CD8-positive, alpha-beta memory T cell (primary cell): ENCODE measurements at places on chromosomes 2 and 18. TPM values are rescaled to one million over a fixed set of nuclear protein-coding genes. Genes with fewer than 3 reads are reported as not detected.

The ZNF385B gene
- not detected for total RNA-seq

The FLACC1 gene
- total RNA-seq: 2.5 TPM

The SH3RF3 gene
- total RNA-seq: 0.27 TPM

The VAMP5 gene
- total RNA-seq: 26.4 TPM

The NOTO gene
- not detected for total RNA-seq

The INHBB gene
- not detected for total RNA-seq

The MC5R gene
- total RNA-seq: not detected

DNA sequence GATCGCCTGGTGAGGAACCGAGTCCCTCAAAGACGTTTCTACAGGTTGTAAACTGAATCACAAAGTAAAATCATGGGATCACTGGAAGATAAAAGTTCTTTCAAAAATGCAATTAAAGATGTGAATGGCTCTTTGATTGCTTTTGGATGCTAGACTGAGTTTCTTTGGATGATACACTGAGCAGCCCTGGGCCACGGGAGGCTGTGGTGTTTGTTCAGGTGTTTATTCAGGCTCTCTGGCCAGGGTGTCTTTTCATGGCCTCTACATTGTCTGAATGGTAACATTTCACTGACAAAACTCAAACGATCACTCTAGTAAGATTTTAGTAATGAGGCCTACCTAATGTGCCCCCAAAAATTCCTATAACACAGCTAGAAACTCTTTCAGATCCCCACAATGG is 48.4 kb upstream of the SPATS2L start:
- no peaks in the 10 kb centered on the region for H3K36me3 ChIP-seq
- no peak overlapping the region for H3K4me3 ChIP-seq
- no peaks in the 10 kb centered on the region for H3K27me3 ChIP-seq

DNA sequence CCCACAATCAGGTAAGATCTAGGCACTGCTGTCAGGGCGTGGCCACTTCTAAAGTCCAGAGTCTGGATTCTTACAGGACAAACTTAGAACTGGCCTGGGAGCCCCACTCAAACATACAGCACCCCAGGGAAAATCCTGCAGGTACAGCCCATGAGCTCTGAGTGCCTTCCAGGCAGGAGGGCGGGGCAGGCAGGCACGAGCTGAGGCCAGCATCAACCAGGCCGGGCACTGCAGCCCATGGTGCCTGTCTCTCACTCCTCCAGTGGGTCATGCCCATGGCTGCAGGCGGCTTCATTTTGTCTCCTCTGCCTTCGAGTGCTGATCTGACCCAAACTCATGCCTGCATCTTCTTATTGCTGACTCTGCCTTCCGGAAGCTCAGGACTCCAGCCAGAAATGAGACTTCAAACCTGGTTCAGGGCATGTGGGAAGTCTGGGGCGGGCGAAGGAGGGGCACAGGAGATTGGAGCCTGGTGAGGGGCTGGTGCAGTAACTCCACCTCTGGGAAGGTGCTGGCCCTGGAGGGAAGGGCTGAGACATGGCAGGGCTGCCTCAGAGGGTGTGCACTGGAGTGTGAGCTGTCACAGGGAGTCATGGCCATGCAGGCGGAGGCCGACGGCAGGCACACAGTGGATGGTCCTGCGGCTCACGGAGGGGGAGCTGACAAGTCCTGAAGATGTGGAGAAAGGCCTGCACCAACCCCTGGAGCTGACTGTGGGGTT is 40.5 kb downstream of the HS6ST1 start:
- no peak overlapping the region for H3K4me3 ChIP-seq
- DNase-seq: no peak
- no peaks in the 10 kb centered on the region for H3K27me3 ChIP-seq
- no peaks in the 10 kb centered on the region for H3K36me3 ChIP-seq
- peaks cover 15% of the 10 kb centered on the region for H3K4me1 ChIP-seq

- no peaks in the 10 kb centered on the region for H3K36me3 ChIP-seq
- no peaks in the 10 kb centered on the region for H3K27me3 ChIP-seq
- H3K4me1 ChIP-seq: no peaks in the 10 kb centered on the region
- no peak overlapping the region for H3K27ac ChIP-seq
- no peak overlapping the region for H3K4me3 ChIP-seq
- no peak for DNase-seq
These were observed 5.5 kb downstream of the COL6A3 start for GRCh38 chr2:237408335-237409000.

GRCh38 chr2:119983108-119983507 is 29.8 kb upstream of the EPB41L5 start:
- no peak overlapping the region for H3K4me3 ChIP-seq
- no peak for DNase-seq
- no peak overlapping the region for H3K27ac ChIP-seq
- no peaks in the 10 kb centered on the region for H3K27me3 ChIP-seq

DNA sequence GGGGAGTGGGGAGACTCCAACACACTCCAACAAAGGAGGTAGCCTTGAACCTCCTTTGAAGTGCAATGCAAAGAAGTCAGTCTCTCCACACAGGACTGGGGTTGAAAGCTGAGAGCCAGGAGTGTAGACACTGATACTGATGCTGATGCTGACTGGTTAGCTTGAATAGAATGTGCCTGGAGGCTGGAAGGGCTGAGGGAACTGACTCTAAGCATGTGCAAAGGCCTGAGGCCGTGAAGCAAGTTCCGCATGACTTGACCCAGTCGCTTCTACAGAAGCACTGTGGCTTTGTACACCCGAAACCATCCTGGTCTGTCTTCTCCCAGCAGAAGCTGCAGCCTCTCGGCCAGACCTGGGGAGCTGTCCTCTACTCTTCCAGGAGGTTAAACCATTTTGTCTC is 10.4 kb downstream of the FOXI3 start:
- H3K27ac ChIP-seq: no peak overlapping the region
- peaks cover 6% of the 10 kb centered on the region for H3K27me3 ChIP-seq
- no peaks in the 10 kb centered on the region for H3K36me3 ChIP-seq
- no peaks in the 10 kb centered on the region for H3K4me1 ChIP-seq
- no peak for DNase-seq
- H3K4me3 ChIP-seq: no peak overlapping the region

GRCh38 chr2:31235504-31235902 is 1.6 kb downstream of the EHD3 start:
- DNase-seq: no peak
- H3K36me3 ChIP-seq: no peaks in the 10 kb centered on the region
- no peak overlapping the region for H3K27ac ChIP-seq
- peaks cover 17% of the 10 kb centered on the region for H3K4me1 ChIP-seq
- H3K27me3 ChIP-seq: no peaks in the 10 kb centered on the region

DNA sequence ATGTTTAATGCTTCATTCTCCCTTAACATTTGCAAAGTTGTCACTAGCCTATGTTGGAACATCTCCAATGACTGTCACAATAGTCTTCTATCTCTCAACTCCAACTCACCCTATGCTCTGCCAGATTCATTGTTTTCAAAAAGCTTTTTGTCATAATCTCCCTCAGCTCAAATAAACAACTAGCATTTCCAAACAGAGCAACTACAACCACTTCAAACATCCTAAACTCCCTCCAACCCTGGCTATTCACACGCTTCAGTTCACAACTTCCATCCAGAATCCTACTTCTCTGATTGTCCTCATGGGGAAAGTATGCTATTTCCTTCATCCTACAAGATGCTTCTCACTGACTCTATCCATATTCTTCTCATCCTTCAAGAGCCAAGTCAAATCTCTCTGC is 139.2 kb upstream of the VRK2 start:
- no peaks in the 10 kb centered on the region for H3K36me3 ChIP-seq
- no peak overlapping the region for H3K4me3 ChIP-seq
- H3K27me3 ChIP-seq: no peaks in the 10 kb centered on the region
- H3K4me1 ChIP-seq: no peaks in the 10 kb centered on the region
- H3K27ac ChIP-seq: no peak overlapping the region
- DNase-seq: no peak

DNA sequence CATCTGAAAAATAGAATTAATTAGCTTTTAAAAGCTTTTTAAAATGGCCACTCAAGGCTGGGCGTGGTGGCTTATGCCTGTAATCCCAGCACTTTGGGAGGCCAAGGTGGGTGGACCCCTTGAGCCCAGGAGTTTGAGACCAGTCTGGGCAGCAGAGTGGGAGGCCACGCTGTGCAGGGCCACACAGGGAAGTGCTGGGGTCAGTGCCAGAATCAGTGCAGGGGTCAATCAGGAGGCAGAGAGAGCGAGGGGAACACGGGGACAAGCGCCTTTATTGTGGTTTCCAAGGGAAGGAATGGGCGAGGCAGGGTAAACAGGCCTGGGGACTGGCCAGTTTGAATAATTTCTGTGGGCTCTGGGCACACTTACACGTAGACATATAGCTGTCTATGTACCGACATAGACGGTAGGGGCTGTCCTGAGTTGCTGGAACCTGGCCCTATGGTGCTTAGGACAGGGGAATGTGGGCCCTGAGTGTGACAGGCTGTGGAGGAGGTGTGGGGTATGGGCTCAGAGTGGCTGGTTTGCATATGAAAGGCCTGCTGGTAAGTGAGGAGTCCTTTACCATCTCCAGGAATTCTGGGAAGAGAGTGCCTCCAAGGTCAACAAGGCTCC is 42.9 kb downstream of the DYSF start:
- H3K27ac ChIP-seq: no peak overlapping the region
- H3K4me3 ChIP-seq: no peak overlapping the region
- no peaks in the 10 kb centered on the region for H3K27me3 ChIP-seq

- no peak overlapping the region for H3K27ac ChIP-seq
- H3K36me3 ChIP-seq: no peaks in the 10 kb centered on the region
- no peaks in the 10 kb centered on the region for H3K27me3 ChIP-seq
These were observed 133.3 kb downstream of the TMEM247 start for GRCh38 chr2:46612675-46613074.

DNA sequence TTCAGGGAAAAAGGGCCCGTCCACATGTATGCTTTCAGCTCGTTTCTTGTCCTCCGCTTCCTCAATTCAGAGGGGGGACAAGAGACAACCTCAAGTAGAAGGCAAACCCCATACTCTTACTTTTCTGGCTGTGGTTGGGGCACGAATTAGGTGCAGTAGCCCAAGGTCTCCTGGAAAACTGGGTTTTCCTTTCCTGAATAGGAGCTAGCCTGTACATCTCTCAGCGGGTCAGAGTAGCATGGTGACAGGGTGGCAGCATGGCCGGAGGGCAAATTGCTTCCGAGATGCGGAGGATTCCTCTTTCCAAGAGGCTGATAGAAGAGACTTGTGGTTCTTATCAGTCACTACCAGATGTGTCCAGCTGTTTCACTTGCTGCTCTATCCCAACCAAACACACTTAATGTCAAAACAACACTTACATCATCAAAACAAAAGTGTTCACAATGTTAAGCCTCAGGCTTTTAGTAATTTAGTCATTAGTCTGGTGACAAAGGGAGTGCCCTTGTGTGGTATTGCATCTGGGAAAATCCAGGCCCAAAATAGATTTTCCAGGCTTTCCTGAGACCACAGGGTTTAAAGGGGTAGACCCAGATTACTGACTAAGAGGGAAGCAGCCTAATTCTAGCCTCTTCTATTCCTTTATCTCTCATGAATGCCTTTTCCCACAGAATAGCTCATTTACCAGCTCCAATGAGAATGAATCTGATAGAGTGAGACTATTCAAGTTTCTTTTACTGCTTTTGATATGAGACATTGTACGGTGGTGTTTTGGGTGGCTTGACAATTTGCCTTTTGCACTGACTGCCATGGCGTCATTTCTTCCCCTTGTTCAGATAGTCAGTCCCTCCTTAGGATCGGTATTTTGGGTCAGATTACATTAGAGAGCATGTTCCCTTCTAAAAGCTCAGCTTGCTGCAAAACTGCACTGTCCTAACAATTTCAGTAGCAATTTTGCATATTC is 162.0 kb downstream of the LTBP1 start:
- no peak for DNase-seq
- H3K4me1 ChIP-seq: no peaks in the 10 kb centered on the region
- no peaks in the 10 kb centered on the region for H3K36me3 ChIP-seq
- peaks cover 2% of the 10 kb centered on the region for H3K27me3 ChIP-seq
- no peak overlapping the region for H3K27ac ChIP-seq
- H3K4me3 ChIP-seq: no peak overlapping the region

DNA sequence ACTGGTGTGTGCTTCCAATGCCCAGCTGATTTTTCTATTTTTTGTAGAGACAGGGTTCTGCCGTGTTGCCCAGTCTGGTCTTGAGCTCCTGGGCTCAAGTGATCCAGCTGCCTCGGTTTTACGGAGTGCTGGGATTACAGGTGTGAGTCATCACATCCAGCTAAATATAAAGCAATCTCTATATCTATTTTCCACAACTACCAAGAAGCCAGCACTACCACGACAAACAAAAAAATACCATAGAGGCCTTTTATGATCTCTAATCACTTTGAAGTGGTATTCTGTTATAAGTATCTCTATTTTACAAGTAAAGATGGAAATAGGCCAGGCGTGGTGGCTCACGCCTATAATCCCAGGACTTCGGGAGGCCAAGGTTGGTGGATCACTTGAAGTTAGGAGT is 34.7 kb downstream of the C2orf74 start:
- H3K4me3 ChIP-seq: no peak overlapping the region
- H3K27me3 ChIP-seq: no peaks in the 10 kb centered on the region
- no peak overlapping the region for H3K27ac ChIP-seq
- H3K4me1 ChIP-seq: peaks cover 12% of the 10 kb centered on the region
- peaks cover 3% of the 10 kb centered on the region for H3K36me3 ChIP-seq
- no peak for DNase-seq

DNA sequence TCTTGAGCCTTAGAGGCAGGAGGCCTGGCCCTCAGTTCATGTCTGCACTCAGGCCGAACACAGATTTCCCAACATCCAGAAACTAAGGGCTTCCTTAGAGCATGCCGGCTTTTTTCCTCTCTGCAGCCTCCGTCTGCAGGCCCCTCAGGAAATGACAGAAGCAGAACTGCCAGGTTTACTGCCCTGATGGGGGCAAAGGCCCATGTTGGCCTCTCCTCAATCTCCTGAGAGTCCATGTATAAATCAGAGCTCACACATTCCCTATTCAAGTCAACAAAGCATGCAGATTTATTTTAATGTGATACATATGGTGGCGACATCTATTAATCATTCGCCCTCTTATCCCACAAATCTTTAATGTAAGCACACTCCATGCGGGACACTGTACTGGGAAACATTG is 475.6 kb upstream of the HS6ST1 start:
- H3K27ac ChIP-seq: no peak overlapping the region
- H3K4me1 ChIP-seq: no peaks in the 10 kb centered on the region
- no peak for DNase-seq
- no peaks in the 10 kb centered on the region for H3K27me3 ChIP-seq
- H3K36me3 ChIP-seq: no peaks in the 10 kb centered on the region
- no peak overlapping the region for H3K4me3 ChIP-seq

GRCh38 chr2:164810843-164811242 is 30.8 kb downstream of the COBLL1 start:
- no peaks in the 10 kb centered on the region for H3K4me1 ChIP-seq
- no peak overlapping the region for H3K27ac ChIP-seq
- DNase-seq: no peak
- H3K4me3 ChIP-seq: no peak overlapping the region
- H3K36me3 ChIP-seq: no peaks in the 10 kb centered on the region
